HAP-1 (cell line): ENCODE measurements at places on chromosomes 11 and 22.

- DNase-seq = no peak
Measured at GRCh38 chr11:131537748-131538147, 167.3 kb downstream of the NTM start.

- DNase-seq = no peak
Measured at GRCh38 chr22:39194098-39194497, 41.6 kb upstream of the CBX7 start.

GRCh38 chr22:50015451-50016307 is 3.1 kb upstream of the IL17REL start:
- no peak for DNase-seq

DNA sequence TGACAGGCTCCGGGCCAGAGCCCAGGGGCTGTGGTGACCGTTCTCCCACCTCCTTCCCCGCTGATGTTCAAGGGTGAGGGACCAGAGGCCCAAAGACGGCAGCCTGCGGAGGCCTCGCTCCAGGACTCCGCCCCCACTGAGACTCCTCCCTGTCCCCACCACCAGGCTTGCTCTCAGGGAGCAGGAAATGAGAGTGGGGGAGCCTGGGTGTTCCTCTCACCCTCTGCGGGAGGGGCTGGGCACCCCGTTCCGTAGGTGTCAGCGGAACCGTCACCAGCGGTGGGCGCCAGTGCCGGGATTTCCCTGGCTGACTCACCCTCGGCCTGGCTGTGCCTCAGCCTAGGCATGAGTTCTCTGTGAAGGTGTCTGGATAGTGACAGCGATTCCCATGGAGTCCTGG is 15.7 kb downstream of the DAGLA start:
- DNase-seq = no peak

- DNase-seq = no peak
Measured at GRCh38 chr11:95910638-95911368, 13.1 kb downstream of the MTMR2 start.

GRCh38 chr11:95398437-95399112 is 167.6 kb upstream of the SESN3 start:
- DNase-seq = no peak

DNA sequence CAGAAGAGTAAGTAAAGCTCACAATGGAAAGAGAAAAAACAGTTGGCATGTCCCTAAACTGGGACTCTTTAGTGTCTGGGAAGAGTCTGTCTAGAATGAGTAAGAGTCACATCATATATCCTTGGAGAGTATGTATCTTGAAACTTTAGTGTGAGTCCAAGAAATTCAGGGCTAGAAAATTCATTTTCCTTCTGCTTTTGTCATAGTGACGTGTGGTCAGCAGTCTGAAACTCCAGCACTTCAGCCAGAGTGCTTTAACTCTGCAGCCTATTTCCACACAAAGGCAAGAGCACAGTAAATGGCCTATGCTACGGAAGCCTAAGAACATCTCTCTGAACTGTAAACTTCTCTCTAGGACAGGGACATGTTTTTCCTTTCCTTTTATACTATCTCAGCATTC is 174.1 kb downstream of the FAM181B start:
- no peak for DNase-seq

- DNase-seq = peak; percentile 19
Measured at GRCh38 chr11:37449146-37449545, 851.1 kb upstream of the RAG2 start.

DNA sequence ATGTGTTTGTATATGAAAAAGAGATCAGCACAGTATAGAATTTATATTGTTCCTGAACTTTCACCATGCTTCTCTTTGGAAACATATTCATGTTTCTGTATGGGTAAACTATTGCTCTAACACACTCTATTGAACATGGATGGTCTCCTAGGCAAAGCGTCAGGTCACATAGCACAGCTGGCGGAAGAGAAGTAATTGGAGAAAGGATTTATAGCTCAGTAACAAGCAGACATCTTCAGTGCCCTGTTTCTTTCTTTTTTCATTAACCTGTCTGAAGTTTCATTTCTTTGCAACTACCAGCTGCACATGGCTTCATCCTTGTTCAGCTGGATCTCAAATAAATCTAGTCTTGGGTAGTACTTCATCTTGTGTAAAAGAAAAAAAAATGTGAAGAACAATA is 84.4 kb upstream of the TRPC6 start:
- DNase-seq = no peak

GRCh38 chr11:129728581-129728980 is 87.1 kb upstream of the TMEM45B start:
- no peak for DNase-seq

DNA sequence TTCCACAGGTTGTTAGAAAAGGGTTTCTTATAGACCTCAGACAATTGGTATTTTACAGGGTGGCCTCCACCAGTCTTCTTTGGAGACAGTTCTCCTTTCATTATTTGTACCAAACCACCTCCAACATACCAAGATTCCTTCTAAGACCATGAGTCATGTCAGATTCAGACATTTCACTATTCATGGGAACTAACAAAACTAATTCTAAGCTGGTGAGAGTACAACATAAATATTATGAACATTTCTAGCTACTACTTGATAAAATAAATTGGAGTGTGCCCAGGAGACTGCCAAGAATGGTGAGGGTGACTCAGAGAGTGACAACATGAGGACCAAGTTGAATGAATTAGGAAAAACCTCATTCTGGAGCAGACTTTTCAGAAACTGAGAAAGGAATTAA is 494.6 kb upstream of the LRRC4C start:
- DNase-seq = no peak

- no peak for DNase-seq
Measured at GRCh38 chr11:59102259-59102765, 4.7 kb upstream of the FAM111B start.

DNA sequence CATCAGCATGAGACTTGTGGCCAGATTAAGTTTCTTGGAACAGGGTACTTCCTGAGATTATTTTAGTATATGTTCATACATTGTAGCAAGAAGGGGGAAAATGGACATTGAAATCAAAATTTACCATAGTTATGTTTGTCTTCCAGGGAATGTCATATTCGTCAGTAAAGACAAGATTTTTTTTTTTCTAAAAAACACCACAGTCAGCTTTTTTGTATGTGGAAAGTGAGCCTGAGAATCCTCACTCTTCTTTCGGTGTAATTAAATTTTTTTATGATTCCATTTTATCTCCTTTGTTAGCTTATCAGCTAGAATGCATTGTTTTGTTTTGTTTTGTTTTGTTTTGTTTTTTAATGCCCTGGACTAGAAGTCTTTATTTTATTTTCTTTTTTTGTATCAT is 31.5 kb upstream of the LIPT2 start:
- DNase-seq = no peak

DNA sequence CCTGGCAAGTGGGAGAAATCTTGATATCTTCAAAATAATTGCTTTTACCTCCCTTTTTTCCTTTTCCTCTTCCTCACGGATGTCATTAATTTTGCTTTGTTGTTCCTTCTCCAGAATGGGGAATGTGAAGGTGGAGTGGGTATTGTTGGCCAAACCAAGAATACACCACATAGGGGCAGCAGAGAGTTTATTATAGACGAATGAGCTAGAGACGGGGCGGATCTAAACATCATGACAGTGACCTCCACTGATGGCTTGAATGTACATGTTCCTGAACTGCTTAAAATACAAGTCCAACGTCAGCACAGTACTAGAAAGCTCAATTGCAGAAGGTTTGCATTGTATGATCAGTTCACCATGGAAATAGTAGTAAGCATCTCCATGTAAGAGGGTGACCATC is 122.3 kb upstream of the SNX19 start:
- DNase-seq = no peak

DNA sequence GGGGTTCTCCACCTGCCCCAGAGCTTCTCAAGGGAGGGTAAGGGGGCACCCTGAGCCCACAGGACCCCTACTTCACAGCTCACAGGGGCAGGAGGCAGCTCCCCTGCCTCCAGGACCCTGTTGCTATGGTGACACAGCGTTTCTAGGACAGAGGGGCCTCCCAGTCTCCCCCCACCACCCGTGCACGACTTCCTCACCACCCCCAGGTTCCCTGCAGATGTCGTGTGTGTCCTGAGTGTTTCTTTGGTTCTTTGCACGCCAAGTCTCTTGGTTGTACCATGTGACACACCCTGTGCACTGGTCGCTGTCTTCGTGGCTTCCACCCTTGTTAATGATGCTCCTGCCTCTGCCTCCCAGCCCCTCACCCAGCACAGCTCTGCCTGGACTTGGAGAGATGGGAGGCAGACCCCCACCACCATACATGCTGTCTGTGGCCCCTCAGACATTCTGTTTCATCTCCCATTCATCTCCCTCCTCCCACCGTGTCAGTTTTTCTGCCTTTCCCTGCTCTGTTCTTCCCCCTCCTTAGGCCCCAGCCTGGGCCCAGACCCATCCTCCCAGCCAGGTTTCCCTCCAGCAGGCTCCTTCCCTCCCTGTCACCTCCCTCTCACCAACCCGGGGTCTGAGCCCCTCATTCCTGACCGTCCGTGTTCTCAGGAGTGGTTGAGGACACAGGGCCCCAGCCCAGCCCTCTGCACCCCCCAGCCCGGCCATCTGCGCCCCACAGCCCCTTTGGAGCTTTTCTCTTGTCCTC is 24.5 kb upstream of the RAB1B start:
- DNase-seq = no peak

DNA sequence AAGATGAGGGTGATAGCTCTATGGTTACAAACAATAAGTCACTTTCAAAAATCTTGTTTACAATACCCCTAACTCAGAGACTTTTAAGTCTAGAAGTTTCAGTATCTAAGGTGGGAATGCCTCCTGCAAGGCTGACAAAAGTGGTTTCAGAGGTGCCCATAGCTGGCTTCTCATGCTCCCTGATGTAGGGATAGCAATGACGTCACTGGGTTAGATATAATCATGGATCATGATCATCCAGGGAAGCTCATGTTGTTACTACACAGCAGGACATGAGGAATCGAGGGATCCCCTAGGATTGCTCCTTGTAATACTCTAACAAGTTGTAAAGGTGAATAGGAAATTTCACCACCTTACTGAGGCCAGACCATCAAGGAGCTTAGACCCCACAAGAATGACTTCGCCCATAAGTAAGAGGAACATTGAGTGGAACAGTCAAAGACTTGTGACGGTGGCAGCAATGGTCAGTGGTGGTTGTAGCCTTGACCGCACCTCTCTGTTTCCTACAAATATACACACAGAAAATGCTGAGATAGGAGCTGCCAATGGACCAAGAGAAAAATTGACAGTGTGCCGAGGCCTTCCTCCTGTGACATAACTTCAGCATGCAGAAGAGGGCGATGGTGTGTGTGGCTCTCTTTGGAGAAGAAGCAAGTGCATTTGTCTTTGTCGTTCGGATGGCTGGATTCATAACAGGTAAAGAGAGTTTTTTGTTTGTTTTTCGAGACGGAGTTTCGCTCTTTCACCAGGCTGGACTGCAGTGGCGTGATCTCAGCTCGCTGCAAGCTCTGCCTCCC is 15.6 kb downstream of the APOL4 start:
- no peak for DNase-seq

DNA sequence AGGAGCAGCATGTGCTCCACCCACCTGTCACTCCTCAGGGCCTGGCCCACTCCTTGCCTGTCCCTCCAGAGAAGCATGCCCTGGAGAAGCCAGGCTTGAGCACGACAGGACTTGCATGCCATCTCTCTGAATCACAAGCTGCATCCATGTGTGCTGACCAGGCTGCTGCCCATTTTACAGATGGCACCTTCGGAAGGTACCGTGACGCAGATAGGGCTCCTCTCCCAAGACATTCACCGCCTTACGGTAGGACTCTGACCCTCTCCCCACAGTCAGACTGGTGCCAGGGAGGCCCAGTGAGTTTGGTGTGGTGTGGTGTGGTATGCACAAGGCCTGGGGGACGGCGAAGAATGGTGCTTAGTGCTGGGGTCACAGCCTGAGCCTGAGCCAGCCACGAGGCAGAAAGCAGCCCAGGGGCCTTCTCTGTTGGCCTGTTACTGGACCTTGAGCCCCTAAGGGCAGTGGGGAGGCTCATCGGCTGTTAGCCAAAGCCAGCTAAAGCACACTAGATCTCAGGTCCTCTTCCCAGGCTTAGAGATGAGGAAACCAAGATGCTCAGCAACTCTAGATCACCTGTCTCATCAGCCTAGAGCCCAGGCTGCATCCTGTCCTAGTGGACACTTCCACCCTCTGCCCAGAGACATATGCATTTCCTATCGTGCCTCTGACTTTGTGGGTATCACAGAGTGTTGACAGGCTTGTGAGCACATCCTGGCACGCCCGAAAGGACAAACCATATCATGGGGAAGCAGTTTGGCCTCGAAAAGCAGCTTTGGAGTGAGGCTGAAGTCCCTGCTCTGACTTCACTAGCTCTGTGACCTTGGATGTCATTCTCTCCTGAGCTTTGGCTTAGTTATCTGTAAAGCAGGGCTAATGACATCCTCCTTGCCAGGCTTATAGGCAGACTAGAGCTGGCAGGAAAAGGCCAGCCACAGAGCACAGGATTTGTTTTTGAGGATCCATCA is 17.8 kb downstream of the CYB5R2 start:
- DNase-seq = no peak

- no peak for DNase-seq
Measured at GRCh38 chr11:87193756-87194470, 156.2 kb downstream of the TMEM135 start.

DNA sequence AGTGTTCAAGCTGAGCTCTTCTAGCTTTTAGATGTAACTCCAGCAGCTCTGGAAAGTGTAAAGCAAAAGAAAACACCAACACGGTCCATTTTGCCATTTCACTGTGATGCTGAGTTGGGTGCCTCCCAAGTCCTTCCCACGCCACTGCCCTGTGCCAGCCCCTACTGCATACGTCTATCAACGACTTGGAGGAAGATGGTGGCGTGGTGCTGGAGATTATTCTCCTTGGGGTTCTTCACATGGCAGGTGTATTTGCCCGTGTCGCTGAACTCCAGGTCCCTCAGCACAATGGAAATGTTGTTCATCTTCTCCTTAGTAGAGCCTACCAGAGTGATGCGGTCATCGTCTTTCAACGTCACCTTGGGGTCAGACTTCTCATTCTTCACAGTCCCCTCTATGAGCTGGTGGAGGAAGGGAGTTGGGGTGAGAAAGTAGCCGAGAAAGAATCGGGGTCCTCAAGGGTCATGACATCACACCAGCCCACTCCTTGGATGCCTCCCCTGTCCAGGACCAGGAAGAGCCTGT is 8.9 kb downstream of the SCN4B start:
- DNase-seq = no peak
